Pancreas (tissue), 10 donors: ENCODE measurements at places on chromosomes 1 and 21. TPM values are rescaled to one million over a fixed set of nuclear protein-coding genes. Genes with fewer than 3 reads are reported as not detected.

GRCh38 chr1:47104816-47105215 is 32.4 kb upstream of the CYP4A22 start:
- no peaks in the 10 kb centered on the region for H3K27me3 ChIP-seq
- no peak for DNase-seq
- no peaks in the 10 kb centered on the region for H3K36me3 ChIP-seq

GRCh38 chr1:17870679-17871078 is 115.5 kb downstream of the ACTL8 start:
- no peak overlapping the region for H3K27ac ChIP-seq
- no peak overlapping the region for H3K4me3 ChIP-seq
- no peak for DNase-seq
- H3K4me1 ChIP-seq, result no peaks in the 10 kb centered on the region
- H3K27me3 ChIP-seq, result no peaks in the 10 kb centered on the region

DNA sequence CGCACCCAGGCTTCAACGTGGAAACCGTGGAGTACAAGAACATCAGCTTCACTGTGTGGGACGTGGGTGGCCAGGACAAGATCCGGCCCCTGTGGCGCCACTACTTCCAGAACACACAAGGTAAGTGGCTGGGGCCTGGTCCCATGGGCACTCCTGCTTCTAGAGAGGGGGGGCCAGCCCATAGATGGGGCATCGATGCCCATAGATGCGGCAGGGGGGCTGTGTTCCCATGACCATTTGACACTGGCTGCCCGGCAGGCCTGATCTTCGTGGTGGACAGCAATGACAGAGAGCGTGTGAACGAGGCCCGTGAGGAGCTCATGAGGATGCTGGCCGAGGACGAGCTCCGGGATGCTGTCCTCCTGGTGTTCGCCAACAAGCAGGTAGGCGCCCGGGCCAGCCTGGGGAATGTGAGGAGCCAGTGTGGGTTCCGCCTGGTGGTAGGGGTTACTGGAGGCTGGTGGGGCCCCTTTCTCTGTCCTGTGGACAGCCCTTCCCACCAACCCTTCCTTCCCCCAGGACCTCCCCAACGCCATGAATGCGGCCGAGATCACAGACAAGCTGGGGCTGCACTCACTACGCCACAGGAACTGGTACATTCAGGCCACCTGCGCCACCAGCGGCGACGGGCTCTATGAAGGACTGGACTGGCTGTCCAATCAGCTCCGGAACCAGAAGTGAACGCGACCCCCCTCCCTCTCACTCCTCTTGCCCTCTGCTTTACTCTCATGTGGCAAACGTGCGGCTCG is 5.6 kb downstream of the C1orf35 start:
- H3K36me3 ChIP-seq, result no peaks in the 10 kb centered on the region
- H3K27ac ChIP-seq, result no peak overlapping the region
- H3K4me3 ChIP-seq, result no peak overlapping the region
- H3K27me3 ChIP-seq, result no peaks in the 10 kb centered on the region

Gene RIMS3
- 0.56 TPM for total RNA-seq

Gene GPR89A
- 9.3 TPM for total RNA-seq

GRCh38 chr1:165265196-165265838 is 91.2 kb downstream of the LMX1A start:
- no peak overlapping the region for H3K27ac ChIP-seq
- H3K36me3 ChIP-seq, result no peaks in the 10 kb centered on the region
- H3K4me3 ChIP-seq, result no peak overlapping the region
- H3K4me1 ChIP-seq, result no peaks in the 10 kb centered on the region
- H3K27me3 ChIP-seq, result no peaks in the 10 kb centered on the region

Gene MROH9
- not detected for total RNA-seq

DNA sequence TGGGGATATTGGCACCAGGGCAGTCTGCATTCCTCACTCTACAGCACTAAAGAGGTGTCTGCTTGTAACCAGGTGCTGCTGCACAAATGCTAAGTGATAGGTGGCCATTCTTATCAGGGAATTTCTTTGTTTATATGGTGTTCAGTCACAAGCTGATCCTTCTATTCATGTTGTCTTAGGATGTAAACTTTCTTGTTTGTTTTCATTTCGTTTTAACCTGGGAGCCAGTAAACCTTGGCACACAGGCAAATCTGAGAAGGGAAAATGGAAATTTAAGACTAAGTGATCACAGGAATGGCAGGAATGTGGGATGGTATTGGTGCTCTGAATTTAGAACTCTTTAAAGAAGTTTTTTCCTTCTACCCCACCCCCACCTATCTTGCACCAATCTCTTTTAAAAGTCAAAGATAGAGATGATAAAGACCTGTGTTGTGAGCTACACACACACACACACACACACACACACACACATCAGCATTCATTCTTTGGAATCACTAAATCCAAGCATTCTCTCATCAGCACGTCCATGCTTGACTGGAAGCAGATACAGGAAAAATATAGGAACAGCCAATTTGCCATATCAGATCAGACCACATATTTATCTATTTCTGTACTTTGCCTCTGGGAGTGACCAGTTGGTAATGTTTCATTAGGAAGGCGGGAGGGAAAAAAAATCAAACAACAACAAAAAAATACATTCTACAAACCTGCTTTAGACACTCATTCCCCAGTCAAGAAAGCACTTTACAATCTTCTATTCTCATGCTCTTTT is 451.4 kb upstream of the ADGRL2 start:
- no peak overlapping the region for H3K27ac ChIP-seq
- H3K4me1 ChIP-seq, result no peaks in the 10 kb centered on the region
- H3K36me3 ChIP-seq, result no peaks in the 10 kb centered on the region
- H3K4me3 ChIP-seq, result no peak overlapping the region

GRCh38 chr1:247111700-247112478 is 7.7 kb upstream of the ZNF669 start:
- H3K27me3 ChIP-seq, result no peaks in the 10 kb centered on the region
- H3K4me1 ChIP-seq, result no peaks in the 10 kb centered on the region
- DNase-seq, result peak; percentile 80
- H3K4me3 ChIP-seq, result peak overlapping the region; percentile 61
- no peaks in the 10 kb centered on the region for H3K36me3 ChIP-seq
- H3K27ac ChIP-seq, result peak overlapping the region; percentile 77

Gene TTC22
- 8.6 TPM for total RNA-seq

DNA sequence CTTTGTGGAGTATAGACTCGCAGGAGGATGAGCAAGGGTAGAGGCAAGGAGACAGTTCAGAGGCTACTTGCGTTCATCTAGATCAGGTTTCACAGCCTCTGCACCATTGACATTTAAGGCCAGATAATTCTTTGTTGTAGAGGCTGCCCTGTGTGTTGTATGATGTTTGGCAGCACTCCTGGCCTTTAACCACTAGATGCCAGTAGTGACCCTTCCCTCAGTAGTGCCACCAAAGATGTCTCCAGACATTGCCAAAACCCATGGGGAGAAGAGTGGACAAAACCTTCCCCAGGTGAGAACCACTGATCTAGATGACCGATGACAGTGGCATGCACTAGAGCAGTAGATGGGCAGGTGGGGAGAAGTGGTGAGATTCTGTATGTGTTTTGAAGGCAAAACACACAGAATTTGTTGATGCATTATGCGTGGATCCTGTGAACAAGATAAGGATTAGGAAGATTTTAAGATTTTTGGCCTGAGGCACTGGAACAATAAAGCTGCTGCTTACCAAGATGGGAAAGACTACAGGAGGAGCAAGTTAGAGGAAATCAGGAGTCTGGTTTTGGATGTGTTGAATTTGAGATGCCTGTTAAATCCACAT is 9.9 kb upstream of the COG2 start:
- H3K4me3 ChIP-seq, result no peak overlapping the region
- no peak overlapping the region for H3K27ac ChIP-seq
- H3K27me3 ChIP-seq, result no peaks in the 10 kb centered on the region
- DNase-seq, result no peak
- no peaks in the 10 kb centered on the region for H3K36me3 ChIP-seq
- H3K4me1 ChIP-seq, result no peaks in the 10 kb centered on the region

- peak within 1 kb of the TSS; percentile 81 for H3K4me3 ChIP-seq
- peaks cover 7% of the 10 kb centered on the region for H3K4me1 ChIP-seq
- H3K27me3 ChIP-seq, result no peaks in the 10 kb centered on the region
- H3K36me3 ChIP-seq, result no peaks in the 10 kb centered on the region
- peak within 1 kb of the TSS; percentile 96 for H3K27ac ChIP-seq
These were observed at the start of the genes CLCN6 and MTHFR for GRCh38 chr1:11805422-11806306. Gene CLCN6 (plus strand): TSS chr1:11806191. CDS start chr1:11806263, 72 bp downstream. Gene MTHFR (minus strand): TSS chr1:11805964. CDS start chr1:11803116, 2,848 bp downstream.

DNA sequence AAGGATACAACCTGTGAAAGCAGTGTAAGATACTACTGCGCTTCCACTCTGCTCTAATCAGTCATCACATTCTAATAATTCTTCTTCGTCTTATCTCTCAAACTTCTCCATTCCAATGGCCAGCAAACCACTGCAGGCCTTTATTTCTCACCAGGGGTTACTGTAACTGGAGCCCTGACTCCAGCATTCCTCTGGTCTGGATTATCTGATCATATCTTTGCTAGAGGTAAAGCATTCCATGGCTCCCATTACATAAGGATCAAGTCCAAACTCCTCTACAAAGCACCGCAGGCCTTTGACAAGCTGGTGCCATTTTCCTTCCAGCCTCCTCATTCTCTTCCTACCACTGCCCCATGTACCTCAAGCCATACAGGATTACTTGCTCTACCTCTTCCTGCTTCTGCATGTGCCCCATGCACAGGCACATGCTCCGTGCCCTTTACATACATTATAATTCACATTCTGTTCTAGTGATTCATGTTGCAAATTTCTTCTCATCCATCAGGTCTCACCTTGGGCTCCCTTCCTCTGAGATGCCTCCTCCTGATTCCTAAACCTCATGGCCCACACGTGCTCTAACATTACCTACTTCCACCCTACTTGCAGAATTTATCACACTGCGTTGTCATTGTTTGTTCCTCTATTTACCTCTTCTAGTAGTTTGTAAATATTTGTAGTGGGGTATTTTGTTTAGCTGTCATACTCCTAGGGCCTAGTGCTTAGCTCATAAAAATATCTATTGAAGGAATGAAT is 9.3 kb upstream of the SERBP1 start:
- H3K36me3 ChIP-seq, result no peaks in the 10 kb centered on the region
- no peak overlapping the region for H3K4me3 ChIP-seq
- no peak overlapping the region for H3K27ac ChIP-seq
- H3K27me3 ChIP-seq, result no peaks in the 10 kb centered on the region

DNA sequence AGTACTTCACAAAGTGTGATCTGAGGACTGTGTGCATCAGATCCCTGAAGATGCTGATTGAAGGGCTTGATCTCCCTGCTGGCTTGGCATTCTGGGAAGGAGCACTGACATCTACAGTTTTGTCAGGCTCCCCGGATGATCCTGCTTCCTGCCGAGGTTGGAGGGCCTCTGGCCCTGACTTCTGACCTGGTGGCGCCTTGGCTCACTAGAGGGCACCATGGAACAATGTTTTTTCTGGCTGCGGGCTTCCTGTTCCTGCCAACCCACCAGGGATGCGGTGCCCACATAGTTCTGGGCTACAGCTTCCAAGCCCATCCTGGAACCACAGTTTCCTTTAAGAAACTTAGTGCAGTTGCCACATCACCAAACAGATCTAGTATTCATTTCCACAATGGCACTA is 38.8 kb upstream of the RASAL2 start:
- H3K4me1 ChIP-seq, result peaks cover 3% of the 10 kb centered on the region
- DNase-seq, result no peak
- H3K36me3 ChIP-seq, result no peaks in the 10 kb centered on the region
- H3K4me3 ChIP-seq, result no peak overlapping the region

GRCh38 chr21:33029975-33030461 is 4.3 kb downstream of the OLIG2 start:
- no peak overlapping the region for H3K4me3 ChIP-seq
- H3K36me3 ChIP-seq, result no peaks in the 10 kb centered on the region
- no peak overlapping the region for H3K27ac ChIP-seq
- H3K27me3 ChIP-seq, result no peaks in the 10 kb centered on the region
- no peak for DNase-seq

GRCh38 chr1:14466006-14466405 is 132.5 kb upstream of the KAZN start:
- H3K4me1 ChIP-seq, result no peaks in the 10 kb centered on the region
- no peak overlapping the region for H3K27ac ChIP-seq
- H3K27me3 ChIP-seq, result no peaks in the 10 kb centered on the region
- no peaks in the 10 kb centered on the region for H3K36me3 ChIP-seq

DNA sequence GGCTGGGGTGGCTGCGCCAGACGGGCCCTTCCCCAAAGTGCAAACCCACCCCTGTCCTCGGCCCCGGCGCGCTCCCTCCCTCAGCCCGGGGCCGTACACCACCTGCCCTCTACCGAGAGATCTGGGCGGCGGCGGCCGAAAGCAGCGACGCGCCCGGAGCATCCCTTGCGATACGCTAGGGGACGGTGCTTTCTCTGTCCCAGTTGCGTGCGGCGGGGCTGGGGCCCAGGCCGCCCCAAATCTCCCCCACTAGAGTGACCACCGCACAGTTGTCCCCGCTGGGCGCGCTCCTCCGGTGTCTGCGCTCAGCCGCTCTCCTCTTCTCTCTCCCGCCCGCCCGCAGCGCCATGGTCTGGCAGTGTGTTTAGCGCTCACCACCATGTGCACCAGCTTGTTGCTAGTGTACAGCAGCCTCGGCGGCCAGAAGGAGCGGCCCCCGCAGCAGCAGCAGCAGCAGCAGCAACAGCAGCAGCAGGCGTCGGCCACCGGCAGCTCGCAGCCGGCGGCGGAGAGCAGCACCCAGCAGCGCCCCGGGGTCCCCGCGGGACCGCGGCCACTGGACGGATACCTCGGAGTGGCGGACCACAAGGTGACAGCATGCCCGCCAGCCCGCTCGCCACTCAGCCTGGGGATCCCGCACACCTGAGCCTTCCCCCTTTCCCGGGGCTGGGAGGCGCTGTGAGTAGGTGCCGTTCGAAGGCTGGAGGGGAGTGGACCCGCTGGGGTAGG is 1.0 kb downstream of the ST6GALNAC5 start:
- H3K4me3 ChIP-seq, result no peak overlapping the region
- no peak overlapping the region for H3K27ac ChIP-seq
- peaks cover 8% of the 10 kb centered on the region for H3K4me1 ChIP-seq
- no peaks in the 10 kb centered on the region for H3K36me3 ChIP-seq
- DNase-seq, result no peak

GRCh38 chr1:8354038-8354437 is 36.1 kb downstream of the SLC45A1 start:
- no peak for DNase-seq
- H3K36me3 ChIP-seq, result peaks cover 56% of the 10 kb centered on the region
- no peaks in the 10 kb centered on the region for H3K4me1 ChIP-seq
- no peak overlapping the region for H3K27ac ChIP-seq

DNA sequence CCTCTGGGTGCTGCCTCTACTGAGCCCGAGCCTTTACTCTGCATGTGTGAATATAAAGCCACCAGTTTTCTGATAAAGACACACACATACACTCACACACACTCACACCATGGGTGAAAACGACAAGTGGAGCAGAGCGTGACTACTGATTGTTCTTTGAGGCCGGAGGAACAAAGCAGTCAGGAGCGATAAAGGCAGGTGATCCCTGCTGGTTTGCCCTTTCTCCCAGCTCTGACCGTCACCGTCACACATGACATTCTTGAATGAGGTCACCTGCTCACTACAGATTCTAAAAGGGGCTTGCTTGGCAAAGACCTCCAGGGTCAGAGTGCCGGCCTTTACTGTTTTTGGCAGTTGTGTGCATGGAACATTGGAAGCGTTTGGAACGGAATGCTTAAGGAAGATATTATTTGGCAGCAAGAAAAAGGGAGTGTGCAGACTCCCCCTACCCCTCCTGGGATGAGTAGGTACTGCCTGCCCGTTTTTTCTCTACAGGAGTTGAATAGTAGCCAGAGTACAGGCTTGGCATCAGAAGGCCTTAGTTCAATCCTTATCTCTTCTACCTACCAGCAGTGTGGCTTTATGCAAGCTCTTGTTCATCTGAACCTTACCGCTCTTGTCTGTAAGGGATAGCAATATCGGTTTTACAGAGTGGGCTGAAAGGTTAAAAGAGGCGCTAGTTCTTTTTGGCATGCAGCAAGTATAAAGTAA is 79.7 kb downstream of the PBX1 start:
- peak overlapping the region; percentile 75 for H3K27ac ChIP-seq
- no peak overlapping the region for H3K4me3 ChIP-seq
- H3K36me3 ChIP-seq, result no peaks in the 10 kb centered on the region
- no peaks in the 10 kb centered on the region for H3K27me3 ChIP-seq

Gene SMIM1
- 4.4 TPM for total RNA-seq

- H3K4me3 ChIP-seq, result no peak overlapping the region
- no peaks in the 10 kb centered on the region for H3K27me3 ChIP-seq
- no peak overlapping the region for H3K27ac ChIP-seq
- H3K4me1 ChIP-seq, result no peaks in the 10 kb centered on the region
These were observed 19.0 kb upstream of the CD2 start for GRCh38 chr1:116735246-116735645.
